ENCODE measurements at places on chromosomes 5 and 9.

- DNase-seq = no peak
Measured at GRCh38 chr5:150068071-150068470, 18.3 kb downstream of the CSF1R start.

DNA sequence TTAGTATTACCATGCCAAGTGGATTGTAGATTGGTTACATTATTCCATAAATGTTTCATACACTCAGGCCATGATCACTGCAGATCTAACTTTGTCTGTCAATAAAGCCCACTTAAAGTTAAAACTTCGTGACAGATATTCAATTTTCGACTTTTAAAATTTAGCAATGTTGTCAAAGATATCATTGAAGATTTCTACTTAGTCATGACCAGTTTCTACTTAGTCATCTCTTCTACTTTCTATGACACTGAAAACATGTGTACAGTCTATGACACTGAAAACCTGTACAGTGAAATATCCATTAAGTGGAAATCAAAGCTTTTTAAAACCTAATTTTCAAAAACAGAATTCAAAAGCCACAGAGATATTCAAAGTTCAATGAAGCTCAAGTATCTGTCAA lies 258.2 kb downstream of the MCTP1 start:
- DNase-seq = no peak

GRCh38 chr5:109996246-109996645 lies 306.5 kb downstream of the MAN2A1 start:
- DNase-seq = no peak

- DNase-seq = no peak
Measured at GRCh38 chr5:153755913-153756500, 265.5 kb downstream of the GRIA1 start.

DNA sequence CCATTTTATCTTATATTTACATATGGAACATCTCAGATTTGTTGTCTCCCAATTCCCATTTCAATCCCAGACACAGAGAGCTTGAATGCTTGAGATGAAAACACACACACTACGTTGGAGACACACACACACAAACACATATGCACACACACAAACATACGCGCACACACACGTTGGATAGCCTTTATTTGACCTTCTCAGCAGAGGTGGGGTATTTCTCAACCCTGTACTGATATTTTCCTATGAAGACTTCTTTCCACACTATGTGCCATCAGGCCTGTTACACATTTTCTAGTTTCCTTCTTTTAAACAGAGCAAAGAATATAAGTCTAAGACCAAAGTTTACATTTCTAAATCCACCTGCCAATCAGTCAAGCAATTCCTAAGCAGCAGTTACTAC lies 291.0 kb downstream of the TAF11L14 start:
- DNase-seq = no peak

DNA sequence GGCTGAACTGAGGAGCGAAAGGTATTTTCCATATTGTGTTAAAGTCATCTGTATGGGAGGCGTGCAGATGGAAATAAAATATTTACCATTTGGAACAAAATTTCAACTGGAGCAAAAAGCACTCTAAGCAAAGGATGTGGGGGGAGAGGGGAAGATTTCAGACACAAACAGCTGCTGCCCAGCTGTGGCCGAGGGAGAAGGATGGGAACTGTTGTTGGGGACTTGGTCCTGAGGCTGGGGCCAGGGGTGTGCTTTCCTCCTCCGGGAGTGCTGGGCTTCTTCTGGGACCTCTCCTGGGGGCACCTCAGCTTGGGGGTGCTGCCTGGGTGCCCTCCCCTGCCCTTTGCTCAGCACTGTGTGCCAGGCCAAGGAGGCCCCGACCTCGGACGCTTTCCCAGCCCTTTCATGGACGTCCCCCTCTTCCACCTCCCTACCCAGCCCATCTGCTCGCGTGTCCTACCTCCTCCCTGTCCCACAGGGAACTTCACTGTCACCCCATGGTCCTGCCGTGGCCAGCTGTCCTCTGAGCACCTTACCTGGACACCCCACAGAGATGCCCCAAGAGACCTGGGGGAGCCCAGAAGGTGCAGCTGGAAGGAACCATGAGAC lies 101.9 kb upstream of the COL5A1 start:
- no peak for DNase-seq

DNA sequence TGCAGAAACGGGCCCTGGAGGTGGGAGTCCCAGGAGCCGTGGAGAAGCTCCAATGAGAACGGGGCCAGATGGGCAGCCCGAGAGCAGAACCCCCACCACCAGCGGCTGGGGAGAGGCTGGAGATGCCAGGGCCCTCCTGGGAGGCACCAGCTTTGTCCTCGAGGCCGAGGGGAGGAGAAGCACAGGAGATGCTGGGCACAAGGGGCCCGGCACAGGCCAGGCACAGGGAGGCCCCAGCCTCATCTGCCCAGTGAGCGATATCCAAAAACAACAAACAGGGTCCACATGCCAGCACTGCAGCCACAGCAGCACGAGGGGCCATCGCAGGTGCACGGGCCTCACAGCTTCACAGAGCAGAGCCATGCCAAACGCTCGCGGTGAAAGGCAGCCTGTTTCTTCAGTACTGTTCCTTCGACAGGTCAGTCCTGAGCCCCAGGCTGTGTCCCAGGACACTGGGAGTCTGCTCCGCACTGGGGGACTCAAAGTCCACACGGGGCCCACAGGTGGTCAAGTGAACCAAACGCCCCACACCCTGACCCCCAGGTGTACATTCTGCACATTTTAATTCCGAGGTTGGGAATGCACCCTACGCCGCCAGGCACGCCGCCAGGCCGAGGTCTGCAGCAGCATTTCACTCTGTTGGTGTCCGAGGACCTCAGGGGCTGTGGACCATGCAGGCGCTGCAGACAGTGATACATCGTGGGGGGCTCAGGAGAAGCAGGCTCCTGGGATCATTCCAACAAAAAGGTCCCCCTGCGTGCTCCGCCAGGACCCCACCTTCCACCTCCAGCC lies 9.5 kb downstream of the LPCAT1 start:
- no peak for DNase-seq
